Stimulated activated naive CD8-positive, alpha-beta T cell treated with anti-CD3 and anti-CD28 coated beads, Interleukin-15, amount 100 ng/mL, for 72 hours (primary cell): ENCODE measurements at places on chromosomes 5 and 9.

DNA sequence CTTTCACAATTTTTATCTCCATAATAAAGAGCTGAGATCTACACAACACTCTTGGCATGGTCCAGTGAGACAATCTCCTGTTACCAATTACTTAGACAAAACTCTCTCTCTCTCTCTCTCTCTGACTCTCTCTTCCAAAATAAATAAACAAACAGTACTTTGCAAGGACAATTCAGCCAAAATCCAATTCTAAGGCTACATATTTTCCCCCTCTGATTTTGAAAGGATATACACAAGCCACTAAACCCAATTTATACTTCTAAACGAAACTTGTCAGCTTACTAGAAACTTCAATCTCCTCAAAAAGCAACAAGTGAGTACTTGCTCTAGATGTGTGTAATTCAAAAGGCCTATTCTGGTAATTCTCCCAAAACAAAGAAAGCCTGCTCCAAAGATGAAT is 26.3 kb upstream of the TNPO1 start:
- no peak for DNase-seq

DNA sequence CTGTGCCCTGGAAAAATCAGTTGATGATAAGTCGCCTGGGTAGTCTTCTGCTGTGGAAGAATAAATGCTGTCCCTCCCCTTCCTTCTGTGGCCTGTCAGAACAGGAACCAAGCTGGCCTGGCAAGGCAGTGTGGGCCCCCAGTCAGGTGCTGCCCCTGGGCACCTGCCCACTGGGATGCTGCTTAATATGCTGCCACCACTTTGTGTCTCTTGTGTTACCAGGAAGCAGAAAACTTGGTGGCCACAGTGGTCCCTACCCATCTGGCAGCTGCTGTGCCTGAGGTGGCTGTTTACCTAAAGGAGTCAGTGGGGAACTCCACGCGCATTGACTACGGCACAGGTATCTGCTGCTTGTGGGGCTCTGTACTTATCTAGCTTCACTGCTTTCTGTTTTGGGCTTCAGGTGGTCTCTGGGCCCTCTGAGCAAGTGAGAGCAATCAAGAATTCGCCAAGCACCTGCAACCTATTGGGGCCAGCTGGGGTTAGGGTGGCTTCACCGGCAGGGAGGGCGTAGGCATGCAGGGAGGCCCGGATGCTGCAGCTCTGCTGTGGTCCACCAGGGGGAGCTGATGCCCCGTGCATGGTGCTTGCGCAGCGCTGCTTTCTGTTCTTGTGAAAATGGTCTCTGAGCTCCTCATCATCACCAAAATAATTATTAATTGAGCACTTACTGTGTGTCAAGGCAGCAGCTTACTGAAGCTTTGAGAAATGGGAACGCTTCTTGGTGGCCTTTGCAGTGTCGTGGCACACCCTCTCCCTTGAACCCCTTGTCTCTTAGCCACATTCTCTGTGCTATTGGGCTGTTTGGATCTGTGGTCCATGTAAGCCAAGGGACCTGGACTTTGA is 20.3 kb downstream of the PTPA start:
- peak; percentile 82 for DNase-seq

GRCh38 chr9:98031935-98032334 is 24.6 kb upstream of the NANS start:
- no peak for DNase-seq

DNA sequence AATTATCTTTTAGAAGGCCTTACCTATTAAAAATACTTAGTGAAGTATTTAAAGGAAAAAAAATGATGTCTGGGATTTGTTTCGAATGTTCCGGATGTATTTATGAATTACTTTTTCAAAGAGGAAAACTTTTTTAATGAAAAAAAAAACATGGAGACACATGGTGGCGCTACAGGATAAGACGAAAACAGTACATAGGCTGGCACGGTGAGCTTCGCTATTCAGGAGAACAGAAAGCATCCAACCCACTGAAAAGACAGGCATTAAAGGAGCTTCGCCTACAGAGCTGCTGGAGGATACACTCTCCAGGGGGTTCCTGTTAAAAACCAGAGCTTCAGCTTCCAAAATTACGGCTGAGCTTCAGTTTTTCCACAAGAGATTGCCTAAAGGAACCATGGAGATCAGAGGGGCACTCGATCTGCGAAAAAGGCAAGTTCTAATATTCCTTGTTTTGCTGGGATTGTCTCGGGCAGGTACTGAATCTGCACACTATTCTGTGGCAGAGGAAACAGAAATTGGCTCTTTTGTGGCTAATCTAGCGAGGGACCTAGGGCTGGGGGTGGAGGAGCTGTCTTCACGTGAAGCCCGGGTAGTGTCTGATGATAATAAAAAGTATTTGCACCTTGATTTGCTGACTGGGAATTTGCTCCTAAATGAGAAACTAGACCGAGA is at the start of gene PCDHB14:
TSS of gene PCDHB14 (plus strand) at position 232 of the 672 bp plus-strand sequence. CDS start at position 395, 163 bp downstream.
- DNase-seq = no peak

DNA sequence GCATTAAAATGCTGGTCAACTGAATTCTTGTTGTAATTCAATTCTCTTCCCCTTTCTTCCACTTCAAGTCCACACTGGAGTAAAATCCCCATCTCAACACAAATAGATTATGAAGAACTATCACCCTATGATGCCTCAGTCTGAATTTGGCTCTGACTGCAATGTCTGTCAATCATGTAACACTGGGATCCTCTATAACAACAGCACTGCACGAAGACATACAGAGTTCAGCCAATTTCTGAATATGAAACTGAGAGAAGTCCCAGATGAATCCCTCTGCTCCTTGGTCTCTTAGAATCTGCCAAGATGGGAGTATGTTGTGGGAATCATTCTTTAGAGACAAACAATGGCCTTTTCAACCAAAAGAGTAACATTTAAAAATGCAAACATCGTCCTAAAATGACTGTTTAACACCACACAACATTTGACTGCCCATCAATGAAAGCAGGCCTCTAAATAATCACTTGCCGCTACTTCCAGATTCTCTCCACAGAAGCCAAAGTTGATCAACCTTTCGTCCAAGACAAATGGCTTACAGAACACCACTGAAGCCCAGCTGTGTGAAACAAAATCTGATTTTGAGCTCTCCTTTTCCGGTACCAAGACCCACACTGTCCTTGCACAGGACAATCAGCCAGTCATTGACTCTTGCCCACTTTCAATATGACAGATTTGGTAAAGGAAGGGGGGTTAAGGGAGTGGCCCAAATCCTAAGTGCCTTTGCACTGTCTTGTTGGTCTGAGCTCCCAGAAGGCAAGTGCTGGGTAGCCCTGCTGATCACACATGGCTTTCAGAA is 258.0 kb downstream of the EBF1 start:
- DNase-seq = no peak

- DNase-seq = no peak
Measured at GRCh38 chr9:5500441-5501235, 9.7 kb upstream of the PDCD1LG2 start.

GRCh38 chr9:128323212-128323730 is 632 bp downstream of the COQ4 start:
- DNase-seq = no peak

GRCh38 chr5:125592856-125593255 is 830.4 kb upstream of the GRAMD2B start:
- no peak for DNase-seq

DNA sequence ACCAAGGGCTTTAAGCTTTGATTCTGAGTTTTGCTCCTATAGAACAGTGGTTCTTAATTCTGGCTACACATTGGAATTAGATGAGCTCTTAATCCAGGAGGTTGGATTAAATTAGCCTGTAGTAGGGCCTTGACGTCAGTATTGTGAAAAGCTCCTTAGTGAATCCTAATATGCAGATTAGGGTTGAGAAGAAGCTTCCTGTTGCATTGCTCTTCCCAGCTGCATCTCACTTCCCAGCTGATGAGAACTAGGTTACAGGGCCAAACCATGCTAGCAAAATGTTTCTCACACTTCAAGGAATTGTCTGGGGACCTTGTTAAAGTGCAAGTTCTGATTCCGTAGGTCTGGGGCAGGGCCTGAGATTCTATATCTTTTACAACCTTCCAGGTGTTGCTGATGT is 300.0 kb downstream of the ZSWIM6 start:
- no peak for DNase-seq

DNA sequence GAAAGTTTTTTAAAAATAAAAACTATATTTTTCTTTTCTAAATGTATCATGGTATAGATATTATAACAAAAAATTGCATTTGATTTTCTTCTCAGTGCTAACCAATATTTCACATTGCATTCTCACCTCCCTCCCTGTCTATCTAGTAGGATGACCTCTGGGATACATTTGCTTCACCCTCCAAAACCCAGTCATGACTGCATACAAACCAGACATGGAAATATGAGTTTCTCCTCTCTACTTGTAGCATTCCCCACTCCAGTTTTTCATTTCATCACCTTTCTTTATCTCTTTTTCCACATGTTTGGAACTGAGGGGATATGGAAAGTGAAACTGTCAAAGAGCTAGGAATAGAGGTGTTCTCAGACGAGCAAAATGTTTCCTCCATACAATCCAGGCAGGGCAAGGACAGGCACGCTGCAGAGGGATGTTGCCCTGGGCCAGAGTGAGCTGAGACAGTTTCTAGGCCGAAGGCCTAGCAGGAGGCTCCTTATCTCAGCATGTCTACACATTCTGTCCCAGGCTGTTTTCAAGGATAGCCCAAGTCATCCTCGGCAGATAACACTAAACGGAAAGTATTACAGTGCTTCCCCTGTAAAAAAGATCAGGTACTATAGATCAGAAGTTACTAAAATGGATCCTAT is 46.7 kb downstream of the MEF2C start:
- DNase-seq = no peak
